ENCODE measurements at places on chromosomes 5 and 9. TPM values are rescaled to one million over a fixed set of nuclear protein-coding genes. Genes with fewer than 3 reads are reported as not detected.

PAEP gene
- not detected for total RNA-seq

ZNF883 gene
- 3.3 TPM for total RNA-seq

RARS1 gene
- total RNA-seq = 97.9 TPM

PDCD1LG2 gene
- total RNA-seq = 22.8 TPM

CKMT2 gene
- total RNA-seq = 15.1 TPM

NME5 gene
- total RNA-seq = 2.7 TPM

STPG3 gene
- not detected for total RNA-seq

IL5 gene
- total RNA-seq = not detected

SLC6A18 gene
- not detected for total RNA-seq

INSL4 gene
- not detected for total RNA-seq

CATSPER3 gene
- total RNA-seq = 0.10 TPM

C9 gene
- total RNA-seq = not detected

HAND1 gene
- not detected for total RNA-seq

PCDHA13 gene
- total RNA-seq = 0.10 TPM

PCDHGB4 gene
- total RNA-seq = 26.1 TPM

PCAT7 gene
- total RNA-seq = not detected

SH2D3C gene
- total RNA-seq = 2.2 TPM

ZNF454 gene
- total RNA-seq = 1.9 TPM

NSD1 gene
- 46.0 TPM for total RNA-seq

KCNMB1 gene
- total RNA-seq = 0.07 TPM

SMIM23 gene
- not detected for total RNA-seq

DDX46 gene
- 20.5 TPM for total RNA-seq

FBP2 gene
- not detected for total RNA-seq

CYSTM1 gene
- 28.3 TPM for total RNA-seq

INSL6 gene
- not detected for total RNA-seq

PDE8B gene
- 0.46 TPM for total RNA-seq

GDF9 gene
- 0.26 TPM for total RNA-seq

PTAR1 gene
- 79.2 TPM for total RNA-seq

PCDHB13 gene
- 0.59 TPM for total RNA-seq

PTPN3 gene
- 7.2 TPM for total RNA-seq

LCP2 gene
- not detected for total RNA-seq

GAPT gene
- total RNA-seq = not detected

CCL27 gene
- total RNA-seq = 0.17 TPM

RNF180 gene
- total RNA-seq = 7.6 TPM

ANXA6 gene
- 390 TPM for total RNA-seq

GABRB2 gene
- total RNA-seq = not detected

NEK6 gene
- total RNA-seq = 83.1 TPM

TMC1 gene
- total RNA-seq = 0.59 TPM

NPR3 gene
- total RNA-seq = 43.4 TPM

IL13 gene
- total RNA-seq = not detected

CCL28 gene
- 20.9 TPM for total RNA-seq

POU5F2 gene
- 1.2 TPM for total RNA-seq

ITK gene
- not detected for total RNA-seq

CAAP1 gene
- 17.4 TPM for total RNA-seq

CTNND2 gene
- not detected for total RNA-seq

OR2S2 gene
- total RNA-seq = not detected

Data from smooth muscle cell of the pulmonary artery (primary cell).